MG63 (cell line): ENCODE measurements at places on chromosomes 2 and 18. TPM values are rescaled to one million over a fixed set of nuclear protein-coding genes. Genes with fewer than 3 reads are reported as not detected.

DNA sequence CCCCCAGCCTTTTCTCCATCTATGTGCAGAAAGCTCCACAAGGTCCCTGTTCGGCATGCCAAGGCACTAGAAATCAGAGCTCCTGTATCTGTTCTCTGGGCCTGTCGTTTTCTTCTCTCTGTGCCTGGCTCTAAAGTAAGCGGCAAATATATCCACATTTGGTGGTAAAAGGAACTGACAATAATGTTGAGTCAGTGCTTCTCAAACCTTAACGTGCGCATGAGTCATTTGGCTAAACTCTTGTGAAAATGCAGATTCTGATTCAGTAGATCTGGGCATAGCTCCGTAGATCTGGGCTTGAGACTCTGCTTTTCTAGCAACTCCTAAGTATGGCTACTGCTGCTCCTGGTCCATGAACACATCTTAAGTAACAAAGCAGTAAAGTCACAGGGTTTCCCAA lies 16.5 kb upstream of the ACSL3 start:
- DNase-seq = peak; percentile 68

DNA sequence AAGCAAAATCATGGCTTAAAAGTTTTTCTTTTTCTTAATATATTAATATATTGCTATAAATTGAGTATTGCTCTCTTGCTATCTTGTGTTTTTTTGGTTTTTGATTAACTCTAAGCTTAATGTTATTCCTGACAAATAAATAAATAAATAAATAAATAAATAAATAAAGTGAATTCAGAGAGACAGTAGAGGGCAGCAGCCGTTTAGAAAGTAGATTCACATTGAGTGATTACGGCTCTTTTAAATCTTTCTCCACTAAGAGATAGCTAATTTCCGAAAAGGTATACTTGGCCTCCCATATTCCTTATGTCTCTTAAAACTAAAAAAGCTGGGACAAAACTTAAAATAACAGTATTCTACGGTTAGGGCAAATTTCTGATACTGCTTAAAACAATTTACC lies 34.3 kb downstream of the MSH2 start:
- DNase-seq = no peak

DNA sequence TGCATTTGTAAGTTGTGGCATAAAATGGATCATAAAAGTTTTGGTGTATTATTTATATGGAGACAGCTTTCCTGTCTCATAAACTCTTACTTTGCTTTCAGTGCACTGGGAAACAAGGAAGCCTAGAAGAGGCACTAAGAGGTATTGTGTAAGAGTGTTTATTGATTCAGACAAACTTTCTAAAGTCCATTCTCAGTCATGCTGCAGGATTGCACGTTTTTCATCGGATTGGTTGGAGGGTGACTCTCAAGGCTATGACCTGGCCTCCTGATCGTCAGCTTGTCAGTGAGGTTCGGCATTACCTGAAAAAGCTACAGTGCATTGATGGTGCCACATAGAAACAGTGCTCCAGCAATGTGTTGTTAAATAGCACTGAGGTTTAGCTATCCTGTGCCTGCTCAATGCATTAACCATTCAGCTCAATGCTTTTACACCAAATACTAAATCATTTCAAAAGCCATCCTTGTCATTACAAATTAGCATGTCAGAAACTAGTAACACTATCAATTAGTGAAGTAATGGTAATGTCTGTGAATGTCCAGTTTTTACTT lies 545.5 kb downstream of the CBLN2 start:
- no peak for DNase-seq

The REG1B gene
- total RNA-seq = not detected in 2 replicates

The TYMS gene
- 55.7 and 57.0 TPM in 2 replicates for total RNA-seq

The ANKRD30BL gene
- not detected in 2 replicates for total RNA-seq
